ENCODE measurements at places on chromosomes 13 and 19. TPM values are rescaled to one million over a fixed set of nuclear protein-coding genes. Genes with fewer than 3 reads are reported as not detected.

Gene KLF1
- not detected for total RNA-seq

Gene CILP2
- total RNA-seq = under 0.01 TPM

Gene ZNF579
- 5.2 TPM for total RNA-seq

Gene ZIK1
- 4.7 TPM for total RNA-seq

Gene CLEC17A
- total RNA-seq = not detected

Gene NRTN
- total RNA-seq = not detected

Gene IZUMO1
- total RNA-seq = under 0.01 TPM

Gene ZNF93
- total RNA-seq = 11.4 TPM

Gene PLIN5
- not detected for total RNA-seq

Gene FCGBP
- under 0.01 TPM for total RNA-seq

Gene PROSER1
- total RNA-seq = 5.2 TPM

Gene CEACAM21
- total RNA-seq = not detected

Gene METTL21C
- not detected for total RNA-seq

Gene CGB5
- not detected for total RNA-seq

Gene GIPC3
- 0.17 TPM for total RNA-seq

Gene MIER2
- 14.4 TPM for total RNA-seq

Gene SLC5A5
- total RNA-seq = not detected

Gene ZNF440
- 2.9 TPM for total RNA-seq

Gene FCER2
- not detected for total RNA-seq

Gene CERS1
- 0.34 TPM for total RNA-seq

Gene SUGT1
- 36.1 TPM for total RNA-seq

Gene VSTM1
- total RNA-seq = not detected

Gene OR7A10
- total RNA-seq = not detected

Gene GPR12
- not detected for total RNA-seq

Measured in bronchus fibroblast of lung (primary cell).